ENCODE measurements at places on chromosomes 7 and 10. TPM values are rescaled to one million over a fixed set of nuclear protein-coding genes. Genes with fewer than 3 reads are reported as not detected.

The MMP21 gene
- total RNA-seq = 0.15 TPM

The DDC gene
- not detected for total RNA-seq

The PAPSS2 gene
- not detected for total RNA-seq

The ST7 gene
- 4.6 TPM for total RNA-seq

The CDHR3 gene
- total RNA-seq = 0.34 TPM

The SUFU gene
- 13.3 TPM for total RNA-seq

DNA sequence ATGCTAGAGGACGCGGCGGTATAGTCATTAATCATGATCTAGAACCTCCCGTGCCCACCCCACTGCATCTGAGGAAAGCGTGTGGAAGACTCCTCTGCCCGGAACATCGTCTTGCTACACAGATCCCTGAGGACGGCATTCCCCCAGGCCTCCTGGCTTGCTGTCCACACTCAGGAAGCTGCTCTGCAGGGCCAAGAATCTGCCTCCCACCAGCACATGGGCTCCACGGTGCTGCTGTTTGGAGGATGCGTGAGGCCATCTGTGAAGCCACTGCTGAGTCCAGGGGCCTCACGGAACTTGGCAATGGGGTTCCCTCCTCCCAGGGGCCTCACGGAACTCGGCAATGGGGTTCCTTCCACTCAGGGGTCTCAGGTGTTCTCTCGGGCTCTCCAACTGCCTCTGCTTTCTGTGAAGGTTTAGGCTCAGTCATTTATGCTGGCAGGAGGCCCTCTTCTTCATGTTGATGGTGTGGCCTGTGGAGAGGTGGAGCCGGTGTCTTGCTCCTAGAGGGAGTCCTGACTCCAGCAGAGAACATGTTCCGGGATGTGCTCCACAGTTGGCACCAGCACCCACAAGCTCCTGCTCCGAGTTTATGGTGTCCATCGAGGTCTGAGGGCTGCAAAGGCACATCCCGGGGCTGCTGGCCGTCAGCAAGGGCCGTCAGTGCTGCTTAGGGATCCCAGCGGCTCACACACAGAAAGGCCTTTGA, 273.3 kb downstream of the DNAJB6 start:
- DNase-seq = no peak

- DNase-seq = no peak
Observed at GRCh38 chr7:3922175-3922635, 621.2 kb downstream of the SDK1 start.

- no peak for DNase-seq
Observed at GRCh38 chr10:86742230-86742629, 14.2 kb upstream of the BMPR1A start.

- no peak for DNase-seq
Observed at GRCh38 chr10:119640875-119641526, 10.2 kb upstream of the BAG3 start.

- no peak for DNase-seq
Observed at GRCh38 chr7:30057741-30058140, 29.5 kb downstream of the PLEKHA8 start.

- DNase-seq = no peak
Observed at GRCh38 chr10:4074545-4075407, 289.8 kb upstream of the KLF6 start.

DNA sequence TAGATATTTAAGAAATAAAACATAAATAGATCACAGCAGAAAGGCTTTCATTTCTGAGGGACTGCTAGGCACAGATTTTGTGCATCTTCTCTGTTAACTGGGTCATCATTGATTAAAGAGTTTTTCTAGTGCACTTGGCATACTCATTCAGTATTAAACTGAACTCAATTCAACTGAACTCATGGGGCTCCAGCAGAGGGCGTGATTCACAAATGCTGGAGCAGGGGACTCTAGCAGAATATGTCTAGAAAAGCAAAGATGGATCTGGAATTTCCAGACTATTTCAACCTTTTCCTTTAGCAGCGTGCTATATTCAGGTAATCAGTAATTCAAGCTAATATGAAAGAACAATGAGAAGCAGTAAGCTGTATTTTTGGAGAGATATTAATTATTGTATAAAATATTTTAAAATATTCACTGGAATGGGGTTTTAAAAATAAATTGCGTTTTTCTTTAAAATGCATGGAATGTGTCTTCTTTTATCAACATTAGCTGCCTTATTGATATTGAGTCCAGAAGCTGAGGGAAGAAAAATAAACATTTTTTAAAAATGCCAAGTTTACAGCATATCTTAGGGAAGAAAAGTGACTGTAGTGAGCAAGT, 296.8 kb upstream of the CACNA2D1 start:
- no peak for DNase-seq

GRCh38 chr7:95593343-95593742, 3.0 kb downstream of the PDK4 start:
- no peak for DNase-seq

DNA sequence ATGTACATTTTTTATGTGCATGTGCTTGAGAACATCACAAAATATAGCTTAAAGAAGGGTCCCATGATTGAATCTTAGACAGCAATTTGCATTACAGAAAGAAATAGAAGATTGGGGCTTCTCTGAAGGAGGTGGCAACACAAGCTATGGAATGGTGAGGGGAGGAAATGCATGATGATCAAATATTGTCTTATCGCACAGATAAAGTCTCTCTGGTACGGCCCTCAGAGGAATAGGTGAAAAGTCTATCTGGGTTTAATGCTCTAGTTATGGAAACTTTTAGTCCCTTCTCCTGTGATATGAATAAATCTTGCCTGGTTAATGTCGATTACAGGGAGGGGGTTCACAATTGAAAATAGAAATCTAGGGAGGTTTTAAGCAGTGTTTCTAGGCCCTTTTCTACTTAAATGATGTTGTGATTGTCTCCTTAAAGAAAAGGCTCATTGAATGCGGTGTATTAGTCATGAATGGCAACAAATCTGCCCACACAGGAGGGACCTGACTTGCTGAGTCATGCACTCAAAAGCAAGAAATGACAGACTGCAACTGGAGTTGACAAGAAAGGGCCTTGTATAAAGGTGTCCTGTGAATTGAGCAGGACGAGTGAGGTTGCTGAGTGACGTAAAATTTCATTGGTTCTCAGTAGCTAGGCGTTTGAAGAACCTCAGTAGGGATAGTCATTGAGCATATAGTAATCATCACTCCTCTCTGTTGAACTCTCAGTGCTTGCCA, 133.4 kb upstream of the CSTF2T start:
- no peak for DNase-seq

GRCh38 chr10:114173603-114173920, 441 bp downstream of the CCDC186 start:
- DNase-seq = no peak

DNA sequence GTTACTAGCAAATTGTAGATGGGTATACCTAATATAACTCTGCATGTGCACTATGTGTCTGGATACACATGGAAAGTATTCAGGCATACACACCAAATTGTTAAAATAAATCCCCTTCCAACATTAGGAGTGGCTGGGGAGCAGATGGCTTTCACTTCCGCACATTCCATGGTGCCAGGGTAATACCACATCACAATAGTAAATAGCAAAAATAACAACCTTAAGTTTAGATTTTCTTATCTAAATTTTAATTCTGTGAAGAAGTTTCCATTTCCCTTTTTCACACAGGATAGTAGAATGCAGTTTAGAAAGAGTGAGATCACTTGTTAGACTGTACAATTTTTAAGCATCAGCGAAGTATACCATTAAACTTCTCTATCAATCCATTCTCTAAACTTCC, 5.8 kb upstream of the ALOX5 start:
- DNase-seq = no peak

GRCh38 chr7:36601601-36602000, 122.7 kb downstream of the AOAH start:
- DNase-seq = no peak

DNA sequence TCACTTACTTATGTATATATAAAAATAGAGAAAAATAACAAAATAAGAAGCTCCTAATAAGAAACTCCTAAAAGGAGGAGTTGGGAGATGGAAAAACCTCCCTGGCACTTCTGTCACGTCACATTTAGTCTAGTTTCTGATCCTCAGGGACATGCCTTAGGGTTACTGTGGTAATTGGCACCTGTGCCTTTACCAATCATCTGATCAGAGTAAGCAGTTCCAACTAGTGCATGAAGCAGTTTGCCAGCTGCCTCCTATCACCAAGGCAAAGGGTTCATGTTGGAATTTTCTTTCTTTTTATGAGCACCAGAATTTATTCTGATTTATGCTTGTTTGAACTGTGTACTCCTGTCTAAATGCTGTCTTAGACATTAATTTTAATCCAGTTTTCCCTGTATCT, 49.9 kb downstream of the ARL4A start:
- DNase-seq = no peak

DNA sequence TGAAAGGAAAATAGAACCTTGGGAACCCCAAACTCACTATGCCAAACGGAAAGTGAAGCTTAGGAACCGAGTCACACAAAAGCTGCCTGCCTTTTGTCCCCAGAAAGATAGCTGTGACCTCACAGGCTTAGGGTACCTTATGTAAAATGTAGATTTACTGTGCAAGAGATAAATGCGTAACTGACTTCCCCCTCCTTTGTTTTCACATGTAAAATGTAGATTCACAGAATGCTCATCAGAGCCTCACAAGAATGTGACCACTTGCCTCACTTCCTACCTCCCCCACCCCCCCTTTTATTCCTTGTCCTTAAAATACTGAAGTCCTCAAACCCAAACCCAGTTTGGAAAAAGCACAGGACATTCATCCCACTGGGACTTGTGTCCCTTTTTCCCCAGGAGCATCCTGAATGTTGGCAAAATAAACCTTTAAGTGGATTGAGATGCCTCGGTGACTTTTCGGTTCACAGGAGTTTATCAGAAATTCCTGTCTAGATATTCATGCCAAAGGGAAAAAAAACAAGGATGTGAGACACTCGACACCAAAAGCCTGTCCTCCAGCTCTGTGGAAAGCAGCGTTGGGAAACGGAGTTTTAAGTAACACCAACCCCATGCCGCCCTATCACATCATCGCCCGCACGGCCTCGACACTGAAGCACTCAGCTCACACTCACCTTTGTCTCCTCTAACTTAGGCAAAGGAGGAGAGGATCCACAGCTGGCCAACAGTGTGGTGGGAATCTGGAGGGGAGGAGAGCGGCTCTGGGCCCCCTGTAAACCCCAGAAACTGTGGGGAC, 45.9 kb downstream of the SVIL start:
- no peak for DNase-seq

DNA sequence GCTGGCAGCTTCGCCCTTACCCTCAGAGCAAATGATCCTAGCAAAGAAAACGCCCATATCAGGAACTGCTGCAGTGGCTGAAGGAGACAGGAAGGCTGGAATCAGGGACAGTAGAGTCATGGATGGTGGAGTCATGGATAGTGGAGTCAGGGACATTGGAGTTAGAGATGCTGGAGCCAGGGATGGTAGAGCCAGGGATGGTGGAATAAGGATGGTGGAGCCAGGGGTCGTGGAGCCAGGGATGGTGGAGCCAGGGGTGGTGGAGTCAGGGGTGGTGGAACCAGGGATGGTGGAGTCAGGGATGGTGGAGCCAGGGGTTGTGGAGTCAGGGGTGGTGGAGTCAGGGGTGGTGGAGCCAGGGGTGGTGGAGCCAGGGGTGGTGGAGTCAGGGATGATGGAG, 31.3 kb downstream of the C10orf105 start:
- no peak for DNase-seq

- DNase-seq = peak; percentile 92
Observed at GRCh38 chr10:31928549-31929260, at the start of gene ARHGAP12. ARHGAP12 (minus strand) TSS chr10:31928831; CDS start chr10:31908855, 19,976 bp downstream.

DNA sequence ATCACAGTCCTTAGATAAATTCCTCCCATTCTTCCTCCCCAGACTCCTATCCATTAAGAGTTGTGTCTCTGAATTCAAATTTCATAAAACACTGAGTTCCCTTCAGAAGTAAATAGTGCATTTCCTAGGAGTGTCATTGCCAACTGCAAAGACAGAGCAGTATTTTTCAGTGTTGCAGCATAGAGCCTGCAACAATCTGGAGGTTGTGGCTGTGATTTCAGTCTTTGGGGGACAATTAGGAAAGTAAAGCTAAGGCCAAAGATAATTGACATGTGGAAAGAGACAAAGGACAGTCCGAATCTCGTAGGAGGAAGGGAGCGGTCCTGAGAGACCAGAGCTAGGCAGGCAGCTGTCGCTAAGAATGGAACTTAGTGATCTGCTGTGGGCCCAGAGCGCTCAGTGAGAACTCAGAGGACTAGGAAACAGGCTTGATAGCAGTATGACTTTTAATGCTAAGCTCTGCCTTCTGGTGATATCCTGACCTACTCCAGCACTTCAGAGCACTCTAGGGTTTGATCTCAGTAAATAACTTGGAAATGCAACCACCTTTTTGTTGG, 46.2 kb downstream of the PRPF18 start:
- no peak for DNase-seq

GRCh38 chr7:44075296-44076075, 6.8 kb downstream of the POLM start:
- no peak for DNase-seq

DNA sequence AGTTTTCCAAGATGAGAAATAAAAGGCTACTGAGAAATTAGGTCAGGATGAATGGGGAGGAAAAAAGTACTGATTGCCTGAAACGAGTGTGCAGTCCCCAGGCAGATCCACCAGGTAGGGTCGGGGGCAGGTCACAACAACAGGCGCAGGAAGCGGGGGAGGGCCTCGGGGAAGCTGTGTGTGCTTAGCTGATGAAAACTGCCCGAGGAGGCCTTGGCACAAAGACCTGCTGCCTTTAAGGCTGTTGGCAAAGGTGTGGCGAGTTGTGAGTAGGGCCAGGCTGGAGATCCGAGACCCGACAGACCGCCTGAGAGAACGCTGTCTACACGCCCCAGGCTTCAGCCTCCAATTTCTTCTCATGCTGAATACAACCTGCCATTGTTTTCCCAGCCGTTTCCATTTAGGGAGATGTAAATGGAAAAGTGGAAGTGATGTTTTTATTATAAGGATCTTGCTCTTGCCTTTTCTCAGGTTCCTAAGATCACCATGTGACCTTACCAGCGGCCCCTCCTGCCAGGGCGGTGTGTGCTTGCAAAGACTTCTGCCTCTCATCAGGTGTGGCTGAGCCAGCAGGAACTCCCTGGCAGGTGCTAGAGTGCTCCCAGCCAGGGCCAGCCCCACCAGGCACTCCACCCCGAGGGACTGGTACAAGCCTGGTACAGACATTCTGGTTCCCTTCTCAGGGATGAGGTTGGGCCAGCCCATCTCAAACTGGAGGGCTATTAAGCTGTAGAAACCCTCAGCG, 60.8 kb downstream of the DLG5 start:
- DNase-seq = no peak

- no peak for DNase-seq
Observed at GRCh38 chr10:63645195-63645594, 124.0 kb downstream of the REEP3 start.

- DNase-seq = peak; percentile 69
Observed at GRCh38 chr10:929960-930624, 1.4 kb downstream of the LARP4B start.
